ENCODE measurements at places on chromosomes 3 and 15.

GRCh38 chr3:195255571-195256501, 15.1 kb downstream of the XXYLT1 start:
- peak; percentile 52 for DNase-seq

GRCh38 chr3:131393051-131393450, 11.5 kb downstream of the NUDT16 start:
- DNase-seq, result no peak

GRCh38 chr15:101280007-101280406, 2.7 kb upstream of the SELENOS start:
- no peak for DNase-seq

GRCh38 chr3:101571028-101571895, 2.7 kb upstream of the PCNP start:
- no peak for DNase-seq

DNA sequence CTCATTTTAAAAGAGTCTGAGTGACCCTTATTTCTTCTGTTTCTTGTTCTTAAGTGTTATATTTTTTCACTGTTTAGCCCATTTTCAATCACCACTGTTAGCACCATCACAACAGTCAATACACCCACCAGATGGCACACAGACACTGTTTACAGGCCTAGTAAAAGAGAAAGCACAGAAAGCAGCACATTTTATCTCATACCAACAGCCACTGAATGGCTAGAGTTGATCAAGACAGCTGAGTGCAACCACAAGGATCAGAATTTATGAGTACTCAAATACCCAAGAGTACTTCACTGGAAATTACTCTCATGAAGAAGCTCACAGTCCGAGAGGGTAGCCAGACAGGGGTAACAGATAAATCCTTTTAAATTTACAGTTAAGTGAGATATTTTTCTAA, 127.0 kb downstream of the TFDP2 start:
- no peak for DNase-seq

GRCh38 chr3:24062916-24063315, 117.8 kb downstream of the NR1D2 start:
- no peak for DNase-seq

DNA sequence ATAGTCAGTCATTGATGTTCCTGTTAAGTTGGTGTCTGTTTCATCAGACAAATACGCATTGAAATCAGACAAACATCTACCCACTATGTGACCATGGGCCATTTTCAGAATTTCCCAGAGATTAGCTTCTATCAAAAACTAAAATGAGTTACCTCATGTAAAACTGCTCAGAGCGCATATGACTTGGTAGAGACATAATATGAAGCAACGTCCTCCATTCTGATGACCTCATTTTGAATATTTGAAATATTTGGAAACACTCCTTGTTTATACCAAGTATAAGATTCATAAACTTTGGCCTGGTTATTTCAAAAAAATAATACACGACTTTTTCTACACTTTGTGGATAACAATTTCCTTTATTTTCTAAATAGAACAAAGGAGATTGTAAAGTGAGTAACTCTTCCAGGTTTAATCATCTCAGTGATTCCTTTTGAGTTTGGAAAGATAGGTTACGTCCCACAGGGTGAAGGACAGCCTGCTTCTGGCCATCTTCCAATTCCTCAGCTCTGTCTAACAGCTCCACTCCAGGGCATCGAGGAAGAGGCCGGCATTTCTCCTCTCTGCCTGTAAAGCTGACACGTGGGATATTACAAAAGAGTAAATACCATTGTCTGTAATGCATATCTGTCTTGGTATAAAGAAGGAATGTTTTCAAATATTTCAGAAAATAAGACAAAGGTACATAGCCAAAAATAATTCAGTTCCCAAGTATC, 122.6 kb downstream of the CADM2 start:
- no peak for DNase-seq

DNA sequence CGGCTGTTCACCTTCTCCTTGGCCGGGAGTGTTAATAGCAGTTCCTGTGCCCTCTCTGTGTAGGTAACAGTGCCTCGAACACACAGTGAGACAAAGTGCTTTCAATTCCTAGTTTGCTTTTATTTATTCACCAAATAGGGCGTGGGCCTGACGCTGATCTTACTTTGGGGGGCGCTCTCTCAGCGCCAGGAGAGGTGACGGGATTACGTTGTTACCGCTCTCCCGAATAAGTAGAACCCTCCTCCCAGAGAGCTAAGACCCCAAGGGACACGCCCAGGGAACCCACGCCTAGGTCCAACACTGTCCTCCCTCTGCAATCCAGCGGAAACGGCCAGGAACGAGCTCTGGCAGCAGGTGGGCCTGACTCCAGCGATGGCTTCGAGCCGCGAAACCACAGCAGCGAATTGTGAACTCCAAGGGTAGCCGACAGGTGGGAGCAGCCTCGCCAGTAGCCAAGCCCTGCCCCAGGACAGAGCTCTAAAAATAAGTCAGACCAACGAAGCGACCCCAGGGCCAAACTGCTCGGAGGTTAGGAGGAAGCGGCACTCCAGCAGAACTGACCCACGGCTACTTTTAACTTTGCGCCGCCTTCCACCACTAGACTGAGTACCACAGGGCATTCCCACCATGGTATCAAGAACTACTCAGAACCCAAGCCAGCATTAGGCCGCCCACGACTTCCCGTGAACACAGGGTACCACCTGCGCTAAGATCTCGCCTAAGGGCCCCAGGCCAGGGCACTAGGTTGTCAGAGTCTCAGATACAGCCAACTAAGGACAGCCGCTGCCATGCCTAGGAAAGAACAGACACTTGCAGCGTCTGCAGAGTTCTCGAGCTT, 1.6 kb upstream of the SIN3A start:
- peak; percentile 89 for DNase-seq

- DNase-seq, result no peak
Measured at GRCh38 chr3:32398531-32398930, 6.9 kb downstream of the CMTM7 start.

DNA sequence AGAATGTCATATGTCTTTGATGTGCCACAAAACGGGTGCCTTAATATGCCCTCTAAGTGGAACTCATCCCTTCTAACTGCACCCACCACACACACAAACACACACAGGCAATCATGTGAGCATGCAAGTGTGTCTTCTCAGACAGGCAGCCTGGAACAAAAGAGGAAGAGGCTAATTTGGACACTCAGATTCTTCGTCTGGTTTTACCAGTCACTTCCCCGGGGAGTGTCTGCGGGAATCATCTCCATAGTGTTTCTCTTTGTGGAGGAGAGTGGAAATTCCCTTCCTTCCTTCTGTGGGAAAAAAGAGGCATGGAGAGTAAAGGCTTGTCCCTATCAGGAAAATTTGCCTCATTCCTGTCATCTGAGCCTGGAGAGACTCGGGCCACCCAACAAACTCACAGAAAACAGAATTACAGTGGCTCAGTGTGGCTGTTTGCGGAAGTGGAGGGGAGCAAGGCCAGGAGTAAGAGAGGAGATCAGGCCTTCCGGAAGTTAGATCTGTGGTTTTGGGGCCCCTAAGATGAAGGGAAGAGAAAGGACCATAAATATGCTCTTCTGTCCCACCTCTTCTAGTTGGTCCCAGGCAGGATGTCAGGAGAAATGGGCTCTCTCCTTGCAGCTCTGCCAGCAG, 212.6 kb upstream of the SEMA6D start:
- no peak for DNase-seq
